ENCODE measurements at places on chromosomes 12 and 14.

DNA sequence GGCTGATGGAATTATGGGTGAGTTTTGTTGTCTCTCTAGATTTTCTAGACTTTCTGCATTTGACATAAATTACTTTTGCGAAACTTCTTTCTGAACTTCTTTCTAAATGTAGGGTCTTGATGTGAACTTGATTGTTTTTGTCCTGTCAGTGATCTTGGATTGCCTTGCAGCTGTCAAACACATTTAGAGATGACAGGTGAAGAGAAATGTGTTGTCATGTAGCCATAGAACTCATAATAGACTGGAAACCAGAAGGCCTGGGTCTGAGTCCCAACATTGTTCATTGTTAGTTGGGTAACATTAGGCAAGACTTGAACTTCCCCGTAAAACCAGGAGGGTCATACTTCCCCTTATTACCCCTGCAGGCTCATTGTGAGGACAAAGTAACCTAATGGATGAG, 109.0 kb downstream of the LRIG3 start:
- no peak for DNase-seq

- DNase-seq: no peak
Measured at GRCh38 chr12:123390498-123391426, 6.8 kb downstream of the KMT5A start.

GRCh38 chr12:113276306-113276705, 55.0 kb downstream of the TPCN1 start:
- DNase-seq: no peak

GRCh38 chr12:77600468-77600843, 230.2 kb upstream of the NAV3 start:
- no peak for DNase-seq

DNA sequence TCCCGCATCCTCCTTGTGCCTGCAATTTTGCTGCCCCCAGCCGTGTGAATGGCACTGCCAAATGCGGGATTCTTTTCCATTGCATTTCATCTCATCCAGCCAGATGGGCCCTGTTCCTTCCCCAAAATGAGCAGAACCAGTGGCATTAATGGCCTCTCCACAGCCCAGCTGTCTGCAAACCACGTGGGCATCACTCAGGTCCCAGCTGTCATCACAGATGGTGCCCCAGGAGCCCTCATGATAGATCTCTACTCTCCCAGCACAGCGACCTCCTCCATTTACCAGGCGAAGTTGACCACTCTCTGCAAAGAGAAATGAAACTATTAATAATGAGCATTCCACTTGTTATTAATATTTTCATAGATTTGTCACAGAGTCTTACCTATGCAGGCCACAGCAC, 17.1 kb downstream of the CD163 start:
- DNase-seq: no peak
